ENCODE measurements at places on chromosomes 3 and 15.

GRCh38 chr3:50272911-50273688 lies 4.2 kb downstream of the SEMA3B start:
- peak; percentile 92 for DNase-seq

- no peak for DNase-seq
These were observed 228.9 kb upstream of the FEZF2 start for GRCh38 chr3:62602129-62602770.

GRCh38 chr3:160400702-160401150 lies 1.3 kb downstream of the SMC4 start:
- peak; percentile 24 for DNase-seq

DNA sequence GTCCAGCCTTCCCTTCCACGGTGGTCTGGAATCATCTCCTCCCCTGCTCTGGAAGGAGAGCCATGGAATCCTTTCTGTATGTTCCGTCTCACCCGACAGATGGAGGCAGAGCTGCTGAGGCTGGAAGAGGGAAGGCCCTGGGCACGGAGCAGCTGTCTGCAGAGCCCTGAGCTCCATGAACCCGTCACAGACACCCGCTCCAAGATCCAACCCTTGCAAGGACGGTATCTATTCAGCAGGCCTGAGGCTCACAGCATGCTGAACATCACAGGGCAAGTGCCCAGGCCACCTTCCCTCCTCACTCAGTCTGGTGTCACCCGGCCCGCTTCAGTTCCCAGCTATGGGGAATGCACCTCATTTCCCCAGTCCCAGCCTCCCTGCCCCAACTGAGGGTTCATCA lies 103.9 kb downstream of the LRIG1 start:
- DNase-seq, result no peak

DNA sequence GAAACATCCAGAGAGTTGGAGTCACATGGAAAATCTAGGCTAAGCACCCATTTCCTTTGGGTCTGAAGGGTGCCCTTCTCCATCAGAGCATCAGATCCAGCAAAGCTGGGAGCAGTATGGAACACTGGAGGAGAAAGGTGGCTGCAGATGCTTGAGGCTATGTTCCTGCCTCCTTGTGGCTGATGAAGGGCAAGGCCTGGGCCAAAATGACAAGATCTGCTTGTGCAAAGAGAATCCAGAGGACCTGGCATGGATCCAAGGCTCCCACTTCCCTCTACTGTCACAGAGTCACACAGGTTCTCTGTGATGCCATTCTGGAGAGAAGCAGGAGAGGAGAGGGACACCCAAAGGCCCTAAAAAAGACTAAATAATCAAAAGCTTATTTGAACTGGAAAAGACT lies 9.2 kb upstream of the ATP8B4 start:
- DNase-seq, result no peak

DNA sequence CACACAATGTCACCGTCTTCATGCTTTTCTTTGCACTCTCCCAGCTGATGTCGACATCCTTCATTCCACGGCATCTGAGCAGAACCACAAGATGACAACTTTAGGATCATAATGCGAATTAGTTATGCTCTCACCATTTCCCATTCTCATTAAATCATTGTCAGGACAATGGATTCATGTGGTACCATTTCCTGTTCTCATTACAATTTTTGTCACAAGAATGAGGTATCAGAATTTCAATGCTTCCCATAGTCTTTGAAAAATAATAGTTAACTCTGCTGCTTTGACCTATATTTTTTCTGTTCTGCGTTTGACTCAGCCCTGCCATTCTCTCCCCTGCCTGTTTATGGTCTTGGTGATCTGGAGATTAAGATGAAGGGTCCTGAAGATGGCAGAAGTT lies 175.7 kb upstream of the MDFIC2 start:
- DNase-seq, result no peak

DNA sequence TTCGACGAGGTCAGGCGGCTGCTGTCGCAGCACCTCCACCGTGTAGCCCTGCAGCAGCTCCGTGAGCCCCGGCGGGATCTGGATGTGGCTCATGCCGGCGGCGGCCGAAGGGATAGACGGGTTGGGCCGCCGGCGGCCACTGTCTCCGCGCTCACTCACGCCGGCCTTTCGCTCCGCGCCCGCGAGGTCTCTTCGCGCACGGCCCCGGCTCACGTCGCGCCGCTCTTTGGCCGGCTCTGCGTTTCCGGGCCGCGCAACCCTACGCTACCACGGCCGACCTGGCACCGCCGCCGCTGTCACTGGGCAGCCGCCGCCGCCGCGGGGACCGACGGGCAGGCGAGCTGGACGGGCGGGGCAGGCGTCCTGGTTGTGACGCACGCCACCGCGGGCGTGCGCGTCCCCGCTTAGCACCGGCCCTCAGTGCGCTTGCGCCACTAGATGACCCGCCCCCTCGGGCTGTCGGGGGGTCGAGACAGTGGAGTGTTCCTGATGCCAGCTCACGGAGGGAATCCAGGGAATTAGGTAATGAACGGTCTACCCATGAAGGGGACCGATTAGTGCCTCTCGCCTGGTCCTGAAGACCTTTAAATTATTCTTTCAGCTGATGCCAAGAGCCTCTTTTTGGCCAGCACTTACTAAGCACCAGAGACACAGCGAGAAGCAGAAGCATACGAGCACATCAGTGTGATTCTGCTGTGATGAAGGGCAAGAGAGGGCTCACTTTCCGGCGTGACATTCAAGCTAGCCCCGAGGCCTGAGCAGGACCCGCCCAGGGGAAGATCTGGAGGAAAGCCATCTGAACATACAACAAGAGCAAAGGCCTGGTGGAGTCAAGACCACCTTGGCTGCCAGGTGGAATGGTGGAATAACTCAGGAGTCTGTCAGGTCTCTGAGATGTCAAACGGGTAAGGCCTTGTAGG lies at the start of gene PRKAR2A:
Gene PRKAR2A, minus strand, starts transcription at position 371 of the 920 bp plus-strand sequence. Its CDS starts 278 bp downstream, at position 93.
- peak; percentile 89 for DNase-seq

- no peak for DNase-seq
These were observed 73.7 kb downstream of the WWTR1 start for GRCh38 chr3:149583921-149584635.

DNA sequence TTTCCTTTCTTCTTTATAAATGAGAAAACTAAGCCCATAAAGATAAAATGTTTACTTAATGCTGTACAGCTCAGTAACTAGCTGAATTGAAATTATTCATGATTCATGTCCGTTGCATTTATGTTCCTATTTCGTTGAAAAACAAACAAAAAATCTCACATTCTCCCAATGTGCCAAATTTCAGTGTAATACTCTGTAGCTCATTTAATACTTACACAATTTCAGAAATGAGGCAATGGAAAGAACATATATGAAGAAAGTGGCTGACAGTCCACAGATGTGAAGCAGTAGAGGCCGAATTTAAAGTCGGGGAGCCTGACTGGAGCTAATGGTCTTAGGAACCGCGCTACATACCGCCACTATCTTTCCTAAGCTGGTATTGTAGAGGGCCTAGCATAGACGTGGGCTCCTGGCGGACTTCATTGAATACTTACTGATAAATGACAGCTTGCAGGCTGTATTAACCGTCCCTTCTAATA lies 651 bp downstream of the PLSCR2 start:
- no peak for DNase-seq

DNA sequence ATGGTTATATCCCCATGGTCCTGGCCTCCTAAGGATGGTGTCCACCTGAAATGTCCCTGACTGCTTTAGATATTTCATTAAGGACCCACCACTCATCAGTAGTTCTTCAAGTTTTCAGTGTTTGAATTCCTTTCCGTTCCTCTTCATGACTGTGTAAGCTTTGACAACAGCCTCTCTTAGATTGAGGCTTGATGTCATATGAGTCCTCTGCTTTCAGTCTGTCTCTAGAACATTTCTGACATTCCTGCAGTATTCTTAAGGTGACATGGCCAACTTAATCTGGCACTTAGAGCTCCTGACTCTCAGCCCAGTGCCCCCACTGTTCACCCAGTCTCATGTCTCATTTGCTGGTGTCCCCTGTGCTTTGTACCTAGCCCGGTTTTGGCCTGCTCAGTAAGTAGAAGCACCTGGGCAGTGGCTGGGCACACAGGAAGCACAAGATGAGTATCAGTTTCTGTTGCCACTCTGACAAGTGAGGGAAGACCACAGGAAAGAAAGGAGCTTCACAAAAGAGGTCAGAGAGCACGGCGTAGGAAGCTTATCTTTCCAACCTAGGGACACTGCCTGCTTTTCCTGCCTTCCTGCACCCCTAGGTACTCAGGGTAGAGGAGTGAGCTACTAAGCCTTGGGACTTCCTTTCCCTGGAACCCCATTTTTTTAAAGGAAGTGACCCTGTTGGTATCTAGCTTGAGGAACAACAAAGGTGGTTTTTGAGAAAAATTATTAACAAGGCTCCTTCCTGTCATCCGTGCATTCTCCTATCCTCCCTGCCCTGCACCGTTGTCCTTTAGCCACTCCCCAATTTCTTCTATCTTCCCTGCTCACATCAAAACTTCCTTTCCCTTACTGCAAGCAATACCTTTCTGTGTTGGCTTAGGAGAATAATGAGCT lies 103.1 kb downstream of the KLHL25 start:
- DNase-seq, result no peak

DNA sequence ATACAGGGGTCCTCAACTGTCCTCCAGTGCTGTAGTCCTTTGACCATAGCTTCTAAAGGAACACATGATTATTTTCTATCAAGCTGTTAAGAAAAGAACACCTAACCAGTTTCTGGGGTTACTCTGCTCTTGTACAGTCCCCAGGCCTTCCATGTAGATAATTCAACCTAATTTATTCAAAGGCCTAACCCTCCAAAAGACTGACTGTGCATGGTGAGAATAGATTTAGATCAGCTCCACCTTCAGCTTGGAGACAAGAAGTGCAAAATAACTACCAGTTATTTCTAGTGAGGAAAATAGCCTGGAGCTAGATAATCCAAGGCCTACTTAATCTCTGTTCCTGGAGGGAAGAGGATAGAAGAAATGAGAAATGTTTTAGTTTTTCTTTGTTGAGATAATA lies 87.9 kb downstream of the GMNC start:
- DNase-seq, result no peak

GRCh38 chr15:56098195-56098863 lies 104.9 kb upstream of the NEDD4 start:
- no peak for DNase-seq

DNA sequence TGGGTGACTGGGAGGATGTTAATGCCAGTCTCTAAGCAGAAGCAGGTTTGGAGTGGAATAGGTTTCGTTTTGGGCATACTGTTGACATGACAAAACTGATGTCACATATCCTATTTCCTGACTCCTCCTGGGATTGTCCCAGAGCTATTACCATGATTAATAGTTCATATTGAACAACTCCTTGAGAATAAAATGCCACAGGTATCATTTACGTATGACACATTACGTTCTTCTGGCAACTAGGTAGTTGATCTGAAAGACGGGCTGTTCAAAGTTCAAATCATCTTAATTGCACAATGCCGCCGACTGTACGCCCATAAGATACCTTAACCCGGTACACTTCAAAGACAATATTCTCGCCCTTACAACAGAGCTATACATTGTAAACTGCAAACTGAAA lies 1.4 kb upstream of the RAB5A start:
- peak; percentile 95 for DNase-seq

DNA sequence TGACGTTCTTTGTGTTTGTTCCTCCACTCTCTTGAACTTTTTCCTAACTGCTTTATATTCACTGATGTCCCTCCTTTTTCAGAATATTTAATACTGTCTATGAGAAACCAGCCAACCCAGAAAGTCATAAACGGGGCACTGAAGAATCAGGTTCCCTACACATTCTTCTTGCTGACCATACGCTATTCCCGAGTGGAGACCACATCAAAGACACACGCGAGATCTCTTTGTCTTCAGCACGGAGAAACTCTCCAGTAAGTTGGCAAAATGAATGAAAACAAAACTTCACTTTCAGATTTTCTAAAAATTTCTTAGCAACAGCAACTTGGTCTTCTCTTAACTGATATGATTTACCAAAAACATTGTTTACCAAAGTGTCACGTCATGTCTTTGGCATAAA lies 22.6 kb downstream of the FAM174B start:
- no peak for DNase-seq

GRCh38 chr3:5006755-5007202 lies 27.5 kb downstream of the BHLHE40 start:
- no peak for DNase-seq

DNA sequence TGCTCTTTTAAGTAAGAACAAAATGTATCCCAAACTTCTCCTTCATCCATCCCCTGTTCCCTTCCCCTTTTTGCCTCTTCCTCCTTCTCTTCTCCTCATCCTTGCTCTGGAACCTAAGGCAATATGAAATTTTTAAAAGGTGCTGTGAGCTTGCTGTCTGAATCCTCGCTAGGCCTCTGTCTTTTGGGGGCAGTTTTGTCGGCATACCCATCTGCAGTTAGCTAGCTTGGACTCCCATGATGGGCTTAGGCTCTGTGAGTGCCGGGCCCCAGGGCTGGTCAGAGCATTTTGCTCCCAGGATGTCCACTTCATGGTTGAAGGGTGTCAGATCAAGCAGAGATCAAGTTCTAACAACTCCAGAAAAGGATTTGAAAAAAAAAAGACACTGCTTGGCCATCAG lies 18.6 kb downstream of the ZIC1 start:
- DNase-seq, result no peak

GRCh38 chr15:64772488-64772887 lies 2.9 kb downstream of the RBPMS2 start:
- DNase-seq, result no peak

DNA sequence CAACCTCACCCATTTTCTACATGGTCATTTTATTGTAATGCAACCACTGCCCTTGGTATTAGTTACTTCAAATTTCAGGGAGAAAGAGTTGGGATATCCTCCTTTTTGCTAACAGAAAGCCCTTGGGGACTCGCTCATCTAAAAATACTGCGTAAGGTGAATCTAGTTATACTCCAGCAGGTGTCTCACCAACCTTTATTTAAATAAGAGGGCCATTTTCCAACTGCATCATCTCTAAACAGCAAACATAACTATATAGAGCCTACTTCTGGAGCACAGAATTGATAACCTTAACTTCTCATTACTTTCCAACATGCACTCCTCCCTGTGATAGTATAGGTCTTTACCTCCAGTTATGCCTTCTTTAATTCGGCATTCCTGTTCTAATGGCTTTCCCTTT lies 77.5 kb downstream of the TBL1XR1 start:
- no peak for DNase-seq

GRCh38 chr3:109224333-109224732 lies 87.8 kb downstream of the C3orf85 start:
- DNase-seq, result peak; percentile 81

DNA sequence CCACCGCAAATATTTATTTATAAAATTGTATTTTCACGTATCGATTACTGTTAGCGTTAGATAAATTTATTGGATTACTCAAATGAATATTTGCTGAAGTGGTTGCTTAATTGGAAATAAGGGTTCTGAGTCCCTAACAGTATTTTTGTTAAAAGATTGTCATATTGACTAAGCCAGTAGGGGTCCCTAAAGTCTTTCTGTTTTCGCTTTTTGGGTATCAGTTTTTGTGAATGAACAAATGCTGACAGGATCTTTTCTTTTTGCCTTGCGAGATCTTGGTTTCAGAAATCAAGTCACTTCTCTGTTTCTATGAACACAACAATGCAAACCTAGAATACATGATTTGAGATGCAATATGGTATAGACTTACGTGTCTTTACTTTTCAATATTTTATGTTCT lies 7.1 kb downstream of the RAD51 start:
- no peak for DNase-seq

DNA sequence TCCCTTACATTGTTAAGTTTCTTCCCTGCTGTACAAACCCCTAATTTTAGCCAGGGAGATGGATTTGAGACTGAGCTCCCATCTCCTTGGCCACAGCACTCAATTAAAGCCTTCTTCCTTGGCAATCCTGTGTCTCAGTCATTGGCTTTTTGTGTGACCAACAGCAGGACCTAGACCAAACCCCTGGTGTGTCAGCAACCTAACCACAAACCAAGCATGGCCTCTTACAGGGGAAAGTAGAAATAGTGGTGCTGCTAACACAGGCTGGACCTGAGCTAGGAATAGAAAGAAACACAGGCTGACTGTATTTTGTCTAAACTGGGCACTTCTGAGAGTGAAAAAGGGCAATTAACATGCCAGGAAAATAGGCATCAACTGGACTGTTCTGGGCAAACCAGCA lies 37.9 kb downstream of the PPCDC start:
- DNase-seq, result no peak
